ENCODE measurements at places on chromosomes 6 and 20. TPM values are rescaled to one million over a fixed set of nuclear protein-coding genes. Genes with fewer than 3 reads are reported as not detected.
A peak's percentile ranks its signal among the peaks of the same experiment; 100 is the strongest.

DNA sequence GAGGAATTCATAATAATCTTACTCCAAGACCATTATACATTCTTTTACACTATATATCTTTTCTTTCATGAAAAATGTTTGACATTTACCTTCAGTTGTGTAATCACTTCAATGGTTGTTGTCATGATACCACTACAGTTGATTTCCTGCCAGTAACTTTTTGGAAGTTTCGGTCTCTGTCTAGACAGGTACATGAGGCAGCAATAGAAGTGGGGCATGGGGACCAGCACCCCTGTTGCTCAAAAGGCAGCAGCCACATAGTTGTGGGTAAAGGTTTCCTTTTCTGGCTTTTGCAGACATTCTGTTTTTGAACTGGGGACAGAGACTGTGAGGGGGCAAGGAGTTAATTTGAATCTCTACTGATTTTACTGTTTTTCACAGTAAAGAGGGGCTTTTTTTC is 14.1 kb downstream of the SAMD5 start:
- no peak overlapping the region for H3K4me3 ChIP-seq
- H3K36me3 ChIP-seq: no peaks in the 10 kb centered on the region
- H3K4me1 ChIP-seq: no peaks in the 10 kb centered on the region
- no peak overlapping the region for H3K27ac ChIP-seq

CPNE1 gene
- 165 TPM for total RNA-seq

CYB5R4 gene
- 8.5 TPM for total RNA-seq

DNA sequence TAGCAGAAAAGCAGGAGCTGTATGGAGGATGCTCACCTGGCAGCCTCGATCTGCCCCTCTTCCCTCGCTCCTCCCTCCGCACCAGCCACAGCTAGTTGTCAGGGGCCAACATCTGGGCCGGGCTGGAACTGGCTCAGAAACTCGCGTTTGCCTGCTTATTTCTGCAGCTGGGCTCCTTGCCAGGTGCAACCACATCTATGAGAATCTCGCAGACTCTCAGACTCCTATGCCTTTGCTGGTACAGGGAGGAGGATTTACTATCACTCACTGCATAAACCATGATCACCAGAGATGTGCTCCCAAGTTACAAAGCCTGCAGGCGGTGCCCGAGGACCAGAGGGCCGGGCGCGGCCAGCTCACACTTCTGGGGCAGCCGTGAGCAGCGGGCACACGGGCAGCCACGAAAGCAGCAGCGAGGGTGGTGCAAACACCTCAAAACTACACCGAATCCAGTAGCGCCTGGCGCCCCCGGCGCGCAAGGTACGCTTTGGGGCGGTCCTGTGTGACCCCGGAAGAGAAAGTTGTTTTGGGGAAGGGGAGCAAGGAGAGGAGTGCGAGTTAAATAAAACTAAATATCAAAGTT is 577 bp upstream of the LRRC1 start:
- peaks cover 26% of the 10 kb centered on the region for H3K4me1 ChIP-seq
- DNase-seq: peak; percentile 89
- H3K4me3 ChIP-seq: peak overlapping the region; percentile 83

CPNE5 gene
- total RNA-seq: not detected

GRCh38 chr6:45212976-45213375 is 115.2 kb upstream of the RUNX2 start:
- H3K4me3 ChIP-seq: no peak overlapping the region
- no peak overlapping the region for H3K27ac ChIP-seq
- no peaks in the 10 kb centered on the region for H3K27me3 ChIP-seq

RIMS4 gene
- 0.29 TPM for total RNA-seq

DNA sequence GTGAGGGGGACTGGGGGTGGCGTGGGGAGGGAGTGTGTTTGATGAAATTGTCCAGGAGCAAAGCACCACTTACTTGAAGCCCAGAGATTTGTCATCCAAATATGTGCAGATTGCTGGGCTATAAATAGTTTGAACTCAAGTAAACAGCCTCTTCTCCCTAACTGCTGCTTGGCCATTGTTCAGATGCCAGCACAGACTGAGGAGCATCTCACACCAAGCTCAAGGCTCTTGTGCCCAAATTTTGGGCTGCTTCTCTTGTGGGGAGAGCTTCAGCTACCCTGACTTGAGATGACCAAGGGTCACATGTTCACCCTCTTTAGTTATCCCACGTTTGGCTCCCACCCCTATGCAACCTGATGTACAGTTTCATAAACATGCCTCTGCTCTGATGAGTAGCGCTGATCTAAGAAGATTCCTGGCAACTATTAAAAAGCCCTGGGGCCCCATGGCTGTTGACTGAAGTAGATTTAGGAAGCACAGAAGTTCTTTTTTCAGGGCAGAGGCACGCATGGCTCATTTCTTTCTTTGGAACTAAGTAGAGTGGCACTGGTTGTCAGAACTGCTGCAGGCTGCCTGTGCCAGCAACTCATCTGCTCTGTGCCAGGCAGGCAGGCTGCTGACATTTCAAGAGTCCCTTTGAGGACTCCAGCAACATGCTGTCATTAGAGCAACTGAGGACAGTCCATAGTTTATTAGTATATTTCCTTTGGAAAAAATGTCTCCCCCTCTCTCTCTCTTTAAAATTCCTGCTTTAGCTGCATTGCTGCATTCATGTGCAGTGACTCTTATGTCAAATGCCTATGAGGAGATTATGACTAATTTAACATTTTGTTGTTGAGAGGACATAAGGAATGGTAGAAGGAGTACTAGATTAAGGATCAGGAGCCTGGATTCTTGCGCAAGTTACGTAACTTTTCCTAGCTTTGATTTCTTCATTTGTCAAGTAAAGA is 9.6 kb upstream of the PKIG start:
- H3K4me3 ChIP-seq: peak overlapping the region; percentile 48
- DNase-seq: peak; percentile 42
- H3K27me3 ChIP-seq: no peaks in the 10 kb centered on the region
- peak overlapping the region; percentile 99 for H3K27ac ChIP-seq

GRCh38 chr20:57391439-57392301 is 474 bp downstream of the RBM38 start:
- H3K36me3 ChIP-seq: no peaks in the 10 kb centered on the region
- DNase-seq: peak; percentile 94
- H3K4me1 ChIP-seq: no peaks in the 10 kb centered on the region
- no peaks in the 10 kb centered on the region for H3K27me3 ChIP-seq

DNA sequence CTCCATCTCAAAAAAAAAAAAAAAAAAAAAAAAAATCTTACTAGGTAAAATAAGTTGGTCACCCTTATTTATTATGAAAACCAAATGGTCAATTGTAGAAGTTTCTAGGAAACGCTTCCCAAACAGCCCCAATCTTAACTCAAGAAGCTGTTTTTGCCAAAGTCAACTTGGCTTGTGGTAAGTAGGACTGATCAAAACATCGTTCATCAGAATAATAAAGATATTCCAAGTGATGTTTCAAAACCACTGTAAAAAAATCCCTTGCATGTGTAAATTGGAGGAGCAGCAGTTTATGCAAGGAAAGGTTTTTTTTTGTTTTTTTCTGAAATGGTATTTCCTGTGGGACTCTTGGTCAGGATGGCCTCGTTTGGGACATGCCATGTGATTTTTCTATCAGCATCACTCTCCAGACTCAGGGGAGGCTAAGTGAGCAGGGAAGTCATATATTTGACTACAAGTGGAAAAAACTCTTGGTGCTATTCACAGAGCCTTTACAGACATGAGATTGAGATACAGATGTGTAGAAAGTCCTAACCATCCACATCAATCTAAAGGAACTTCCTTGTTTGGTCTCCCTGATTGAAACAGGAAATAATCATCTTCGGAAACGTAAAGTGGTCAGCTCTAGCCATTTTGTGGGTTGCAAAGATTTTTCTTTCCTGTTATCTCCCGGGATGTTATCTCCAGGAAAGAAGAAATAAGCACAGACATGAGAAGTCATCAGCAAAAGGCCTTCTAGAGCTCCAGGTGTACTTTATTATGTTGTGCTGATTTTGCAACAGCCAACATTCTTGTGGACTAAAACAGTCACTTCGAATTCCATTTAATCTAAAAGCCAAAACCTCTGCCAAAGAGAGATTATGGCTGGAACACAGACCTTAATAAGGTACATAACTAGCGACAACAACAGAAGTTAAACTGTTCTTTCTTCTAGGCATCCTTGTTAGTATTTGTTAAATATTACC is 177.8 kb downstream of the EDN1 start:
- no peaks in the 10 kb centered on the region for H3K27me3 ChIP-seq
- H3K27ac ChIP-seq: no peak overlapping the region
- H3K36me3 ChIP-seq: no peaks in the 10 kb centered on the region
- peak; percentile 13 for DNase-seq
- H3K4me3 ChIP-seq: no peak overlapping the region

DNA sequence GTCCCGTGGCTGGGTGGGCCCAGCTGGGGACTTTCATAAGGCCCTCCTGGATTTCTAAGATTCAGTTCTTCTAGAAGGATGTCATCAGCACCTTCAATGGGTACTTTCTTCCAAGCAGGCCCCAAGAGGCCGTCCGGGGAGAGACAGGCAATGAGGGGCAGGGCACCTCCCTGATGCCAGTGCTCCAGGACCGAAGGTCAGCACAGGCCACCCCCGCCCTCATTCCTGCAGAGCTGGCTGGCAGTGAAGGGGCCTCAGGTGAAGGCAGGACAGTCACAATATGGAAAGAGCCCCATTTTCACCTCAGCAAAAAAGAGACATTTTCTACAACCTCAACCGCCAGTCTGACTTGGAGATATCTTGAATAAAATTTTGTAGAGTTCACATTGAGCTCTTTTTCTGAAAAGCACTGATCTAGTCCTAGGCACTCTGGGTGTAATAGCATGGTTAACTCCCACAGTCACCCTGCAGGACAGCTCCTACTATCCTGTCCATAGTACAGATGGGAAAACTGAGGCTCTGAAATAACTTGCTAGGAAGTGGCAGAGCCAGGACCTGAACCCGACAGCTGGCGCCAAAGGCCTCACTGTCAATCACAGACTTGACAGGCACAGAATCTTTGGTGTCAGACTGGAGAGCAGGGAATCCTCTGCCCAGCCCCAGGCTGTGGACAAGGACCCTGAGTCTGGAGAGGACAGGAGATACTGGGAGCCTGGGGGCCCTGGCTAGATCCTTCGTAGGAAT is 50.3 kb downstream of the RRBP1 start:
- H3K4me1 ChIP-seq: no peaks in the 10 kb centered on the region
- peaks cover 97% of the 10 kb centered on the region for H3K36me3 ChIP-seq
- no peak overlapping the region for H3K27ac ChIP-seq
- H3K27me3 ChIP-seq: no peaks in the 10 kb centered on the region
- H3K4me3 ChIP-seq: no peak overlapping the region
- no peak for DNase-seq

CLPSL1 gene
- not detected for total RNA-seq

CRYBG1 gene
- total RNA-seq: 11.9 TPM

DNA sequence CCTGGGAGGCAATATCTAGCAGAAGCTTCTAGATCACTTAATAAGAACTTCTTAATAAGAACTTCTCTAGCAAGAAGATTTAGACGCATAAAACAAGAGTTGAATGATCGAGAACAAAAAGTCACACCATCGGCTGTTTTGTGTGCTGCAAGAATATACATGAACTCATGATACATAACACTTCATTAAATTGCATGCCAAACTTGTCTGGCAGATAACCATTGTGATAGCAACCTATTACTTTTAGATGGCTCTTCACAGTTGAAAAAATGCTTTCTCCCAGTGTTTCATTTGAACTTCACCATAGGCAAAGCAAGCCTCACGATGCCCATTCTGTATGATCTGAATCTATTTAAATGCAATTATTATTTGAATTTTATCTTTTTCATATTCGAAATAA is 249.9 kb downstream of the CBLN4 start:
- no peaks in the 10 kb centered on the region for H3K27me3 ChIP-seq
- H3K36me3 ChIP-seq: no peaks in the 10 kb centered on the region
- H3K4me1 ChIP-seq: no peaks in the 10 kb centered on the region
- no peak overlapping the region for H3K4me3 ChIP-seq
- DNase-seq: no peak

DNA sequence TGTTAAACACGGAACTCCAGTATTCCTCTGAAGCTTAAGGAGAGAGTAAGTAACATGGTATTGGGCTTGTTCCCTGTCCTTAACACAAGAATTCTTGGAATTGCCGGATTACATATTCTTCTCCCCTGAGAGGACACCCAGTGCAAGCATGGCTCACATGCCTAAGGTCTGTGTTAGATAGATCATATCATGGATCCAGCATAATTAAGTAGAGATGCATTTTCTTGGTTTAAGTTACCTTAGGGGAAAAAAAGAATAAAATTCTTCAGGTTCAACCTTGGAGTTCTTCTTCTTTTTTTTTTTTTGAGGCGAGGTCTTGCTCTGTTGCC is 53.9 kb downstream of the AKAP12 start:
- H3K4me3 ChIP-seq: no peak overlapping the region
- DNase-seq: no peak
- no peaks in the 10 kb centered on the region for H3K36me3 ChIP-seq
- H3K4me1 ChIP-seq: no peaks in the 10 kb centered on the region
- H3K27me3 ChIP-seq: no peaks in the 10 kb centered on the region

- H3K27ac ChIP-seq: no peak overlapping the region
- H3K27me3 ChIP-seq: no peaks in the 10 kb centered on the region
- H3K4me3 ChIP-seq: no peak overlapping the region
- DNase-seq: no peak
These were observed 655.0 kb upstream of the DEFB115 start for GRCh38 chr20:30602424-30602823.

AGER gene
- total RNA-seq: under 0.01 TPM

GRCh38 chr20:53255102-53255710 is 283.0 kb downstream of the TSHZ2 start:
- no peaks in the 10 kb centered on the region for H3K4me1 ChIP-seq
- H3K27ac ChIP-seq: no peak overlapping the region
- H3K4me3 ChIP-seq: no peak overlapping the region
- no peaks in the 10 kb centered on the region for H3K36me3 ChIP-seq

CYP21A2 gene
- total RNA-seq: 0.72 TPM

DNA sequence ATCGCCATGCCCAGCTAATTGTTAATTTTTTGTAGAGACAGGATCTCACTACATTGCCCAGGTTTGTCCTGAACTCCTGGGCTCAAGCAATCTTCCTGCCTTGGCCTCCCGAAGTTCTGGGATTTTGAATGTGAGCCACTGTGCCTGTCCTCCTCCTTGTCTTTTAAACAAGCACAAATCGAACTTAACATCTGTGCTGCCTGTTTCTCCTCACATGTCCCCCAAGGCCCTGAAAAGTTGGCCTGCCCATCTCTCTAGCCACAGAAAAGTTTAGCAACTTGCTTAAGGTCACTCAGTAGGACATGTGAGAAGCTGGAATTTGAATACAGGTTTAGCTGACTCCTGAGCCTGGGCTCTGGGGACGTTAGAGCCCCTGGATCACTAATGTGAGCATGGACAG is 115.7 kb upstream of the KCNG1 start:
- H3K27me3 ChIP-seq: no peaks in the 10 kb centered on the region
- no peaks in the 10 kb centered on the region for H3K36me3 ChIP-seq
- DNase-seq: no peak
- no peak overlapping the region for H3K27ac ChIP-seq

TBC1D20 gene
- 64.8 TPM for total RNA-seq

ERMARD gene
- 23.3 TPM for total RNA-seq

PI16 gene
- 1.8 TPM for total RNA-seq

GRCh38 chr6:88574651-88575050 is 388.8 kb downstream of the RNGTT start:
- no peaks in the 10 kb centered on the region for H3K27me3 ChIP-seq
- DNase-seq: no peak
- no peak overlapping the region for H3K27ac ChIP-seq
- H3K4me3 ChIP-seq: no peak overlapping the region
- H3K36me3 ChIP-seq: no peaks in the 10 kb centered on the region
- no peaks in the 10 kb centered on the region for H3K4me1 ChIP-seq
